Colonic mucosa (tissue), 4 donors: ENCODE measurements at places on chromosomes 1 and 21. TPM values are rescaled to one million over a fixed set of nuclear protein-coding genes. Genes with fewer than 3 reads are reported as not detected.

- H3K4me3 ChIP-seq: no peak overlapping the region
- no peaks in the 10 kb centered on the region for H3K36me3 ChIP-seq
- no peaks in the 10 kb centered on the region for H3K27me3 ChIP-seq
These were observed 18.3 kb upstream of the HJV start for GRCh38 chr1:146039844-146040194.

GRCh38 chr1:33126411-33127000, 45.6 kb downstream of the AZIN2 start:
- H3K4me1 ChIP-seq: peaks cover 2% of the 10 kb centered on the region
- DNase-seq: no peak
- no peaks in the 10 kb centered on the region for H3K27me3 ChIP-seq
- peak overlapping the region; percentile 82 for H3K27ac ChIP-seq
- peak overlapping the region; percentile 66 for H3K4me3 ChIP-seq
- H3K36me3 ChIP-seq: no peaks in the 10 kb centered on the region

Gene ANGPTL3
- total RNA-seq: 0.12 TPM

DNA sequence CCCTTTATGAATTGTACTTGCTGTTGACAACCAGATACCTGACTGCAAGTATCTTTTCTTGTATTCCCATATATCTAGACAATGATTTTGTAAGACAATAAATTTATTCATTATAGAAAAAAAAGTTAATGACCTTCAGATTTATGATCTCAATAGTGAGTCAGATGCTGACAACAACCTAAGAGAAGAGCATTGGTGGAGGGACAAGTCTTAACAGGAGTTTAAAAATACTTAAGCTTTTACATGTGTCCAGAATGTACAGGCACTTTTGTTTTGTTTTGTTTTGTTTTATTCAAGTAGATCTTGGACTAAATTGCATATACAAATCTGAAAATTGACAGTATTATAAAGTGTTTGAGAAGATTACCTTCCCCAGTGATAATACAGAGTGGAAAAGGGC, 1544.6 kb upstream of the B3GALT2 start:
- no peak for DNase-seq
- no peak overlapping the region for H3K4me3 ChIP-seq
- H3K4me1 ChIP-seq: no peaks in the 10 kb centered on the region

Gene NTRK1
- total RNA-seq: 0.56 TPM

Gene LCE1A
- total RNA-seq: not detected

DNA sequence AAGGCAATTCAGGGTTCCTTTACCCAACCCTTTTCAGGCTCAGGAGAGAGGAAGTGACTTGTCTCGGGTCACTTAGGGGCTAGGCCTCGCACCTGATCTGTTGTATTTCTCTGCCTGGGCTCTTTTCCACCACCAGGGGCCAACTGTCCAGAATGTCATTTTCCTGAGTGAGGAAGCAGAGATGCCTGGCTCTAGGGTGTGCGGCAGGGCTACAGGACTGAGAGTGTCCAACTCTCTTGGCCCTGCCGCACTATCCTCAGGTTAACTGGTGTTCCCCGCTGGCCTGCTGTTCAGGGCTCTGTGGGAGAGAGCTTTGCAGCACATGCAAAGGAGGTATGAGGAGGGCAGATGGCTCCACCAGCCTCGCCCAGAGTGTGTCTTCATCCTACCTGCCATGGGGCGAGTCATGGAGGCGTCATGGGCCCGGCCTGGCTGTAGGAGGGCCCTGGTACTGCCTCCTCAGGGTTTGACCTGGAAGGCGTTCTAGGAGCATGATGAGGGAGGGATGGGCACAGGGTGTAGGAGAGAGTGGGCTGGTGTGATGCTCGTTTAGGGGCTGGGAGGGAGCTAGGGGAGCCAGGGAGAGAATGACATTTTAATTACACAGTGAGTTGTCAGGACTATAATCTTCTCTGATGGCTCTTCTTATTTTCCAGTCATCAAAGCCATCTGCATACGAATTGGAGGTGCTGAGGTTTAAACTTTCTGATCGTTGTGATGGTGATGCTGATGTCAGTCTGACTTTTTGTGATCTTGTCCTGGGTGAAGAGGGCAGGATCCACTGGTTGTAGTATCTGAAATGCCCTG, 128.3 kb downstream of the NOS1AP start:
- no peaks in the 10 kb centered on the region for H3K36me3 ChIP-seq
- no peak for DNase-seq
- H3K4me1 ChIP-seq: peaks cover 3% of the 10 kb centered on the region
- no peak overlapping the region for H3K4me3 ChIP-seq
- H3K27me3 ChIP-seq: no peaks in the 10 kb centered on the region

Gene ALPL
- 1.6 TPM for total RNA-seq
